ENCODE measurements at places on chromosomes 3 and 15.

GRCh38 chr15:68447209-68447608, 15.2 kb upstream of the ITGA11 start:
- DNase-seq, result no peak

DNA sequence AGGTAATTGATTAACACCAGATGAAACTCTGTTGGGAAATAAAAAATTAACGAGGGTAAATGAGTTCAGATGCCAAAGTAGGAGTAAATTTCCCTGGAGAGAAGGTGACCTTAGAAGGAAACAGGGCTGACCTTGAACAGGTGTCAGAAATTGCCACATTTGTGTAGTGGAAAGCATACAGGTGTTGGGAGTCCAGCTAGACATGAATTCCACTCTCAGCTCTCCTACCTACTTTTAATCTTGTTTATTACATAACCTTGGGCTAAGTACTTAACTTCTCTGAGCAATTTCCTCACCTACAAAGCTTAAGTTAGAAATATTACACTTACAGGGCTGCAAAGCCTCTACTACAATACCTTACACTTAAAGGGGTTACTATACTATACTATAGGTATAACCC, 96.0 kb downstream of the ISL2 start:
- no peak for DNase-seq

GRCh38 chr3:149969110-149969939, 1.4 kb downstream of the PFN2 start:
- DNase-seq, result peak; percentile 17

GRCh38 chr15:35061161-35061824, 23.8 kb downstream of the NANOGP8 start:
- no peak for DNase-seq

- no peak for DNase-seq
These were observed 61.3 kb upstream of the PSMD6 start for GRCh38 chr3:64084640-64085039.

- DNase-seq, result no peak
These were observed 28.2 kb downstream of the CLEC3B start for GRCh38 chr3:45054196-45054857.

- no peak for DNase-seq
These were observed 22.4 kb upstream of the CILP start for GRCh38 chr15:65233696-65234095.

- no peak for DNase-seq
These were observed 171.1 kb downstream of the ZBBX start for GRCh38 chr3:167209011-167209410.

- no peak for DNase-seq
These were observed 17.3 kb downstream of the CCDC54 start for GRCh38 chr3:107394502-107394901.
